ENCODE measurements at places on chromosomes 12 and 14. TPM values are rescaled to one million over a fixed set of nuclear protein-coding genes. Genes with fewer than 3 reads are reported as not detected.
A peak's percentile ranks its signal among the peaks of the same experiment; 100 is the strongest.

GRCh38 chr14:101459551-101459900 is 101.8 kb upstream of the DIO3 start:
- no peak for DNase-seq

The RFLNA gene
- 0.10 TPM for total RNA-seq

DNA sequence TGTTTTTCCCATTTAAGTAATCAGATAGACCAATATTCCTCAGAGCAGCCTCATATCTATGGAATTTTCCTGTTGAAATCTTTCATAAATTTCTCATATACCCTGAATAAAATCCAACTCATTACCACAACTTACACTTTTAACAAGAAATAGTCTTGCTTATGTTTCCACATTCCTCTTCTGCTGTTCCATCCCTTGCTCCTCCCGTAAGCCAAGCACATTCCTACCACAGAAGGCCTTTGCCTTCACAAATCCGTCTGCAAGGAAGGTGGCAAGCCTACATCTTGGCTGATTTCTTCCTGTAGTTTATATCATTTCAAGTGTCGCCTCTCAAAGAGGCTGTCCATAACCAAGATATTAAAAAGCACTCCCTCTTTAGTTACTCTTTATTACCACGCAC is 127.7 kb downstream of the C12orf50 start:
- DNase-seq: no peak

DNA sequence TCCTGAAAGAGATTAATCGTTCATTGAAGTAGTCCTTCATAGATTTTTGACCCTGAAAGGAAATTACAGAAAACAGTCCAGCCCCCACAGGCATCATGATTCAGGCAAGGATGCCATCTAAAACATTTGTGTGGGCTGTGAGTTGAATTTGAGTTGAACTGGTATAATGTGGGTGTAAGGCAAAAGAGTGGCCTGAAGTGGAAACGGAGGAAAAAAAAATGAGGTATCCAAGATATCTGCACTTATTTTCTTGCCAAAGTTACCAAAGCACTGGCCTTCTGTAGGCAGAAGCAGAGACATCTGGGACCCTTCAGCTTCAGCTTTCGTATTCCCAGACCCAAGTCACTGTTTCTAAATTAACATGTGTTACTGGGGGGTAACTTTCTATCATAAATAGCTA is 105.1 kb upstream of the DIO2 start:
- DNase-seq: no peak

GRCh38 chr14:34081576-34082136 is 130.8 kb upstream of the EGLN3 start:
- no peak for DNase-seq

The HELB gene
- total RNA-seq: 0.99 TPM

The VRTN gene
- not detected for total RNA-seq

The SLC7A8 gene
- 6.4 TPM for total RNA-seq

DNA sequence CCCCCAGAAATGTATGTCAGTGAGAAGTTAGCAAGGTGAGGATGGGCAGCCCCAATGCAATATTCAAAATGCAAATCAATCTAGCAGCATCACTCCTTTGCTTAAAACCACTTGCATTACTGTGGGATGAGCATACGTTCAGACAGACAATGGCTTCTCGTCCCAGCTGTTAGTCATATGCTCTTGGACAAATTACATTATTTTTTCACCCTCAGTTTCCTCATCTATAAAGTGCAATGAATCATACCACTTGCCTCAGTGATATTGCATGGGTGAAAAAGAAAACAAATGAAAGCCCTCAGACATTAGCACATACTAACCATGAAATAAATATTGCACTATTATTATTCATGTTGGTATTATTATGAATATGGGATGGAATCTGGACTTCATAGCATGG is 132.3 kb downstream of the C12orf75 start:
- DNase-seq: no peak

- no peak for DNase-seq
These were observed at the start of gene LPAR5 for GRCh38 chr12:6635856-6636531. Gene LPAR5 (minus strand): TSS chr12:6635959. CDS start chr12:6621248, 14,711 bp downstream.

- no peak for DNase-seq
These were observed 8.6 kb downstream of the WDR89 start for GRCh38 chr14:63632932-63633514.

- no peak for DNase-seq
These were observed 1313.9 kb downstream of the TMEM121 start for GRCh38 chr14:106840258-106840657.

DNA sequence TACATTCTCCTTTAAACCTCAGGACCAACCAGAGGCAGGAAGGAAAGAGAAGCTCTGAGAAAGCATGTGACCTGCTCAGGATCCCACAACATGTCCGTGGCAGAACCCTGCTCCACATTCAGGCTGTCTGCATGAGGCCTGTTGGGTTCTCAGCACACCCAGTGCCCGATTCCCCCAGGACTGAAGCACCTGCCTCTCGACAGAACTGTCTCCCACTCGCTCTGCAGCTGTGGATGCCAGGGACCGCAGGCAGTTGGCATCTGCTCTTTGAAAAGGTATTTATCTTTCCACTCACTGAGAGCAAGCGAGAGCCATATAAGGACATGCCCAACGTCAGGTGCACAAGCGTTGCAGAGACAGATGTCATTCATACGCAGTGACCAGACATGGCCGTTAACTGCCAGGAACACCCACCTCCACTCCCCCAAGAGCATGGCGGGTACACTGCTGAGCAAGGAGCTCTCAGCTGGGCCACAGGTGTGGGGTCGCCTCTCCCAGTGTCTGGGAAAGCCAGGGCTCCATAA is 18.9 kb downstream of the PITPNM2 start:
- peak; percentile 53 for DNase-seq

GRCh38 chr14:34053666-34054065 is 102.8 kb upstream of the EGLN3 start:
- DNase-seq: peak; percentile 52

- no peak for DNase-seq
These were observed 10.3 kb downstream of the PPHLN1 start for GRCh38 chr12:42336286-42336685.

- DNase-seq: no peak
These were observed 34.2 kb upstream of the PYGL start for GRCh38 chr14:50978529-50978871.

DNA sequence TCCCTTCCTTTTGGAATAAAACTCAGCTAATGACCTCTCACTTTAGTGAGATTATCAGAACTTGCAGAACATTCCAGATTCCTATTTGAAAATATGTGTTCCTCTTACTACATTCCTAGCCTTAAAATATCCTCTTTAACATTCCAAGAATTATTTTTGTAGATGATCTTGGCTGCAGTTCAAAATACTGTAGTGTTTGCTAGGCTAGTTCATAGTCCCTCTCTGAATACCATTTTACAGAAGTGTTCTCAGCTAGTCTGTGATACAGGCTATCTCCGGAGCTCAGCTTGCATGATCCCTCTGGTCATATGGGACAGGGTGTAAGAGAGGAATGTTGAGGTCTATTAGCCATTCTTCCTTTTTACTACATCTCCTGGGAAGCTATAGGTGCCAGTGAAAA is 17.6 kb upstream of the GPR33 start:
- no peak for DNase-seq

- no peak for DNase-seq
These were observed 25.7 kb downstream of the METTL25 start for GRCh38 chr12:82383930-82384552.

GRCh38 chr12:62907078-62907477 is 27.9 kb downstream of the PPM1H start:
- no peak for DNase-seq

The MSRB3 gene
- 150 TPM for total RNA-seq

GRCh38 chr12:3150931-3151835 is 74.0 kb downstream of the TSPAN9 start:
- no peak for DNase-seq

- no peak for DNase-seq
These were observed 182.5 kb upstream of the RGS6 start for GRCh38 chr14:71749613-71750238.

- no peak for DNase-seq
These were observed 11.6 kb downstream of the STX2 start for GRCh38 chr12:130827432-130827831.

DNA sequence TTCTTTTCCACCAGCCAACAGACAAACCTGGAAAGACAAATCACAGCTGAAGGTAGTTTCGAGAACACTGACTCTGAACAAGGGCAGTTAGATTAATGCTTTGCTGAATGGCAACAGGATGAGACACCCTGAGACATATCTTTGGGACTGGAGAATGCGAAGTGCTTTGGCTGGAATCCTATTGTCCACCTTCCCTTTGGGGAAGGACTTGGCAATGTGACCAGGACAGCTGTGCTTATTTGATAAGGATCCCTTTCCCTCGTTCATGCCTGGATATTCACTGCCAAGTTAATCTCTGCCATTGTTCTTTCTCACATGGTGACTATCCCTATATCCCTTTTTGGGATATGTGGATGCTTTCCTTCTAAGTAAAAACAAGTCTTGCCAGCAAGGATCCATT is 537.1 kb upstream of the SEL1L start:
- DNase-seq: no peak

GRCh38 chr12:700016-700415 is 36.8 kb upstream of the NINJ2 start:
- no peak for DNase-seq

The TAC3 gene
- not detected for total RNA-seq

The SLC6A12 gene
- total RNA-seq: 1.2 TPM

DNA sequence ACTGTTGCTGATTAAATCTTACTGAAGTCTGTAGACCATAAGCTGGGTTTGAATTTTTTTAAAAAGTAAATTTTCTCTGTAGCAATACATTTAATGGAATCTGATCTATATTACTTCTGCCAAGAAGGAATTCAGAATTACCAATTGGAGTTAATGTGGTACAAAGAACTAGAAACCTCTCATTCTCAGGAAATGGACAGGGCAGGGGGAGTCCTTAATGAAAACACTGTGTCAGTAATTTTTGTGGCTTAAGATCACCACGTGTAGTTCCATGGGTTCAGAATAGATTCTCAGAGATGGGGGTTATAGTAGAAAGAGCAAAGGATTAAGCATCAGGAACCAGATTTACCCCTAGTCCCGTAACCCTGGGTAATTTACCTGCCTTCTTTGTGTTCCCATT is 30.3 kb downstream of the FBXL14 start:
- DNase-seq: no peak

DNA sequence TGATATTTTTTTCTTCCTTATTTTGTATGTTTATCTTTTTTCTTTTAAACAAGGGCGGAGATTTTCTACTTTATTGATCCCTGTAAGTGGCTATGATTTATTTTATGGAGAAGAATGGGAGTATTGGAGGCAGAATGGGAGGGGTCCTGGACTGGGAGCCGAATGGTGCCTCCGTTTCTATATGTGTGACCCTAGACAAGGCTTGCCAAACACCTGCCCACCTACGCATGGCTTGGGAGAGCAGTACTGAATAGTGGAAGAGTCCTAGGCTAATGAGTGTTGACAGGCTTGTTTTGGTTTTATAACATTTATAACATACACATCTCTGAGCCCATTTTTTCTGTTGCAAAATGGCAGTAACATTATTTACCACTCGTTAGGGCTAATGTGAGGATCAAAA is 29.0 kb downstream of the STK38L start:
- no peak for DNase-seq

DNA sequence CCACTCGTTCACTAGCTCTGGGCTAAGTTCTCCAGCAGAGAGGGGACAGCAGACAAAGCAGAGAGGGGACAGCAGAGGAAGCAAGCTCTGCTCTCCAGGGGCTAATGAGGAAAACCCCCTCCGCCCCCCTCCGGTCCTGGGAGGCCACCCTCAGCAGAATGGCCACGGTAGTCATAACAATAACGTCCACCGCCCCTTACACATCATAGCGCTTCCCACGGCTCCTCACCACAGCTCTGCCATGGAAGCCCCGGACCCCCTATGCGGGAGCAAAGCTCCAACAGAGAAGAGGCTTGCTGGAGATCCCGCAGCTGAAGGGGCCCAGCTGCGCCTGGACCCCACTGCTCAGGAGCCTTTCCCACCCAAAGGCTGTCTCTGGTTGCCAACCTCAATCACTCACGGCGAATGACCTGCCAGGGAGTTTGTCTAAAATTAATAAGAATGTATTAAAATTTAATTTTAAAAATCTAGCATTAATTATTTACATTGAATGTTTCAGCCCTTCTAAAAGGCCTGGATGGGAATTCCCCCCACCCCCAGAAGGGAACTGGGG is 17.4 kb downstream of the BEGAIN start:
- DNase-seq: no peak

The SLC48A1 gene
- 23.7 TPM for total RNA-seq

DNA sequence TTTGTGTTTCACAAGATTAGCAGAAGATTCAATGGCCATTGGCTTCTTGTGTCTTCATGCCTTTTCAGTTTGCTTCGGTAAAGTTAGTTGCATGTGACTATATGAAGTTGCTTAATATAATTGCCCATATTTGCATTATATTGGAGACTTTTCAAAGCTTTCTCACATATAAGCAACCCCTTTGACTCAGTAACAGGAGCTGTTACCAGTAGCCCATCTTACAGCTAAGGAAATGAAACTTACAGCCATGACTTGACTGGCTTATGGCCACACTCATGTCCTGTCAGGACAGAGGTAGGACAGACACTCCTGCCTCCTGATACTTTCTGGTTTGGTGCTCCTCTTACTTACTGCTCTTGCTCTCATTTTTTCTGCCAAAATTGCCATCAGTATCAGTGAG is 1082.1 kb downstream of the BCL11B start:
- DNase-seq: no peak

Measured in left ventricle myocardium superior (tissue), 1 donor.